ENCODE measurements at places on chromosomes 3 and 15.

DNA sequence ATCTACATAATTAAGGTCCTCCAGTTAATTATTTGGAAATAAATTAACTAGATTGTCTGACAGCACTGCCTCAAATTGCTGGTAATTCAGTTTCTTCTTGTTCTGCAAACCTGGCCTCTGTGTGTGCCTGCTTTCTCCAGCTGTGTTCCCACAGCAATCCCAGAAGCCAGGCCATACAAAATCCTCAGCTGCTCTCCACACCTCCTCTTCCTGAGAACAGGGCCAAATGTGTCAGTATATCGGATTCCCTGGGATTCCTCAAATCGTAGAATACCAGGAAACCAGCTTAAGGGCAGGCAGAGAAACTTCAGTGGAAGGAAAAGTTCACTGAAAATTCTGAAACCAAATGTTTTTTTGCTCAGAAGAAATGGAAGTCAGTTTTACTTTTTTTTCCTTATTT is 261.4 kb downstream of the ZMAT3 start:
- DNase-seq = no peak

GRCh38 chr3:59563966-59564365 is 514.1 kb upstream of the CFAP20DC start:
- no peak for DNase-seq

DNA sequence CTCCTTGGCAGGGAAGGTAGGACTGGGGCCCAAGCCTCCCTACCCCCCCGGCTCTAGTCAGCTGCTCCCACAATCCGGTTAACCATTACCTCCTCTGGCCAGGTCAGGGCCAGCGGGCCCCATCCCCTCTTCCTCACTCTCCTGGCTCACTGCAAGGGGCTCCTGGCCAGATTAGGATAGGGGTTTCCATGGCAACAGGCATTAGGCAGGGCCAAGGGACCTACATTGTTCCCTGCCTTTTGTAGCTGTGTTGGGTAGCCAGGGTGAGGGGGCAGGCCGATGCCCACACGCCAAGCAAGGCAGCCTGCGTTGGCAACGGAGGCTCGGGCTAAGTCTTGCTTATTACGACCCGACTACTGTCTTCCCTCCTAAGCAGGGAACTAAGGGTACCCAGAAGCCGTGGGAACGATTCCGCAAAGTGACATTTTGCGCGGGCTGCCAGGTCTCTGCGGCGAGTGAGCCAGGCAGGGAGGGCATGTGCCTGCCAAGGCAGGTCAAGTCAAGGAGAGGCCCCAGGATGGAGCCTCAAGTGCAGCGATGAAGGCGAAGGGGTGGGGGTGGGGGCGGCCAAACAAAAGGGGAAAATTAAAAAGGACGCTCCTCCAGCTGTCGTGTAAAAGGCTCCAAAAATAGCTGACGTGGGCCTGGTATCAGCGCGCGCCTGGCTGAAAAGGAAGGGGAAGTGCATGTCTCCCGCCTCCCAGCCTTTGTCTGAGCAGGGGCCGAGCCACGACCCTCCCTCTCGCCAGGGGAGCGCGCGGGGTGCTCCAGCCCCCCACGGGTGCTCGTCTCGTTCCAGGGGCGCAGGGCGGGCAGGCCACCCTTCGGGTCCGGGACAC is 919 bp downstream of the IDH2 start:
- peak; percentile 57 for DNase-seq

DNA sequence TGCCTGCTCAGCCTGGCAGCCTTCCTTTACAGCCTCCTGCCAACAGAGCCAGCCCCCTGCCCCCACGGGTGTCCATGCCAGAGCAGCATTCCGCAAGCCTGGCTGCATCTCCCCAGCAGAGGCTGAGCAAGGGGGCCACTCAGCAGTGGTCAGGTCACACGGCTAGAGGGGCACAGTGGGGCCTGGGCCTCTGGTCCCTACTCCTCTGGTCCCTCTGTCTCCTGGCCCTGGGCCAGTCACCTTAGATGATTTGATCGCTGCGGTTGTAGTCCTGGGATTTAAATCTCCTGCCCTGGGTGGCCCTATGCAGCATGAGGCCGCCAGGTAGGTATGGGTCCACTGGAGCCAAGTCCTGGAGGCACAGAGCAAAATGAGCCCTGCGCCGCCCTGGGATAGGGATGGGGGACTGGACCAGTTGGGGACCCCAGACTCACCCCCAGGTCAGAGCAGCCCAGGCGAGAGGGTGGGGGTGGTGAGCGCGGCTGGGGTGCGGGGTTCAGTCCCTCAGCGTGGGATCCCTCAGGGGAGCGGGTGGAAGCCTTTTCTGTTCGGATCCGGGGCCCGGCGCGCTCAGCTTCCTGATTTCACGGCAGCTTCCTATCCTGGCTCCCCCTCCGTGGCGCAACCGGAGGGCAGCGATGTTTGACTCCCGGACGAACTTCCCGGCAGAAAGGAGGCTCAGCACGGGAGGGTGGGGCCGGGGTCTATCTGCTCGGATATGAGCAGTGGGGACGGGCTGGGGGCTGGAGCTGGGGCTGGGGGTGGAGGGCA is at the start of gene ZBTB47:
TSS of gene ZBTB47 (plus strand) at position 138 of the 771 bp plus-strand sequence. CDS start 4,659 bp downstream, outside the sequence.
- peak; percentile 28 for DNase-seq

GRCh38 chr3:170752571-170753155 is 117.3 kb downstream of the RPL22L1 start:
- no peak for DNase-seq

GRCh38 chr3:124373524-124373923 is 356.7 kb upstream of the UMPS start:
- DNase-seq = peak; percentile 32

- DNase-seq = no peak
Observed at GRCh38 chr3:21944251-21944650, 193.2 kb upstream of the ZNF385D start.

- peak; percentile 74 for DNase-seq
Observed at GRCh38 chr3:50674349-50675178, at the start of gene DOCK3. Gene DOCK3 (plus strand): TSS chr3:50674927. CDS start chr3:50675264, 337 bp downstream.

DNA sequence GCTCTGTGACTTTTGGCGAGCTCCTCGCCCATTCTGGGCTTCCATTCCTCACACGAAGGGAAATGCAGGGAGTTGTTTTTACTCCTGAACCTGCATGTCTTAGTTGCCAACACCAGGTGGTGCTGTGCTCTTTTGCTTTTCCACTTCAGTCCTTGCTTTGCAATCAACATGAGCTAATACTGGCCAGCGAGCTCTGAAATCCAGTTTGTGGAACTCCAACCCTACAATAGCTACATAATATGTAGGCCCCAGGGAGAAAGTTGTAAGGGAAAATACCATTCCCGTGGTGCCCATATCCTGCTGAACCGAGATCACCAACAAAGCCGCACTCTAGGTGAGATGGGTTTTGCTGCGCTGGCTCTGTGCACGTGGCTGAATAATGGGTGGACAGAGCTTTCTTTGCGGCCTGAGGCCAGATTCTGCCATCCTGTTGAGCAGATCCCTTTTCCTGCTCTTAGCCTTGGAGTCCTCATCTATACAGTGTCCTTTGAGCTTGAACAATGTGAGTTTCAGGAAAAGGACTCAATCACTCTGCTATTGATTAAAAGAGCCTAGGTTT is 25.0 kb downstream of the LSM3 start:
- peak; percentile 76 for DNase-seq

DNA sequence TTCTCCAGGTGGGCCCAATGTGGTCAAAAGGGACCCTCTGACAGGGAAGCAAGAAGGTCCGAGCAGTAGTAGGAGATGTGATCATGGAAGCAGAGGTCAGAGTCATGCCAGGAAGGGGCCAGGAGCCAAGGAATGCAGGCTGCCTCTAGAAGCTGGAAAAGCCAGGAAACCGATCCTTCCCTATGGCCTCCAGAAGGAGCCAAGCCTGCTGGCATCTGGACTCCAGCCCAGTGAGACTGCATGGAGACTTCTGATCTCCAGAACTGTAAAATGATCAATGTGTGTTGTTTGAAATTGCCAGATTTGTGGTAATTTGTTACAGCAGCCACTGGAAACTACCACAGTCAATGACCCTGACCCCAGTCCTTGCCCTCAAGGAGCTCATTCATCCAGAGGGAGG is 56.8 kb upstream of the SPATA12 start:
- no peak for DNase-seq

GRCh38 chr3:130955481-130955880 is 61.6 kb downstream of the ATP2C1 start:
- no peak for DNase-seq

- no peak for DNase-seq
Observed at GRCh38 chr3:147393261-147393942, 12.9 kb downstream of the ZIC4 start.

- no peak for DNase-seq
Observed at GRCh38 chr15:35181538-35181937, 96.4 kb upstream of the NANOGP8 start.

DNA sequence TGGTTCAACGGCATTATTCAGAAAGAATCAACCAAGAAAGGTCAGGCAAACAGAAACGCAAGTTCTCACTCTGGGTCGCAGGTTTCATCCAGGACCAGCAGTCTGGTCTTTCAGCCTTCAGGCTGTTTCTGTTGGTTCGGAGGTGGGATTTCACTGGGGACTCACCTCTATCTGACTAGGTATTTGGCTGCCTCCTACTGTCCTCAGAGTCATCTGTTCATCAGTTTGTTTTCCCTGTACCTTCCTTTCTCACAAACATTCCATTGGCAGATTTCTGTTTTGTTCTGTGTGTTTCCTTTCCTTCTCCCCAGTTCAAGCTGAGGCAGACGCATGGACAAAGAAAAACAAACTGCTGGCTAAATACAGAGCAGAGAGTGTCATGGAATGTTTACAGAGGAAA is 1046.6 kb upstream of the CFAP20DC start:
- DNase-seq = no peak

DNA sequence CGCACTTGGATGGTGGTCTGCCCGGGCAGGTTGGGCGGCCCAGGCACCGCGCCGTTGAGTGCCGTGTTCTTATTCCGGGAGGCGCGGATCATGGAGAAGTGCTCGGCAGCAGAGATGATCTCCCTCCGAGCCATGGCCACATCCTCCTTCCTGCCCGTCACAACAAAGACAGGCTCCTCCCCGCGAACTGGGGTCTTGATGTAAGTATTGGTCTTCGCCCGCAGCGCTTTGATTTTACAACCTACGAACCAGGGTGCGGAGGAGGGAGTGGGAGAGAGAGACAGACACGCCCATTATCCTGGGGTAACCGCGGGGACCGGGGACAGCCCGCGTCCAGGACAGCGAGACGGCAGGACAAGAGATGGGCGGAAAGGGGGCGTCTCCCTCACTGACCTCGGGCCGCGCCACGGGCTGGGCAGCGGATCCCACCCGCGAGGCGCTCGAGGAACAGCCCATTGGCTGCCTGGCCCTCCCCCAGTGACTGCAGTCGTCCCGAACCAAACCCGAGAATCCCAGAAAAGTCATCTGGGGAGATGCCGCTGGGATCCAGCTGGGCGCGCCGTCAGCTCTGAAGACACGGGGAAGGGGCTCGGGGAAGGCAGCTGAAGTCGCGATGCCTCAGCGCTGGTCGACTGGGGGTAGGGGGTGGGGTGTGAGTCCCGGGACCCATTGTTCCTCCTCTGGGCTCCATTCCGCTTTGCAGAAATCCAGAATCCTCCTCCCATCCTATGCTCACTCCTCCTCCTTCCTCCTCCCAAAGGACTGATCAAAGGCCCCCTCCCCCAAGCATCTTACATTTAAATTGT is 1.2 kb downstream of the MEX3B start:
- DNase-seq = peak; percentile 31

DNA sequence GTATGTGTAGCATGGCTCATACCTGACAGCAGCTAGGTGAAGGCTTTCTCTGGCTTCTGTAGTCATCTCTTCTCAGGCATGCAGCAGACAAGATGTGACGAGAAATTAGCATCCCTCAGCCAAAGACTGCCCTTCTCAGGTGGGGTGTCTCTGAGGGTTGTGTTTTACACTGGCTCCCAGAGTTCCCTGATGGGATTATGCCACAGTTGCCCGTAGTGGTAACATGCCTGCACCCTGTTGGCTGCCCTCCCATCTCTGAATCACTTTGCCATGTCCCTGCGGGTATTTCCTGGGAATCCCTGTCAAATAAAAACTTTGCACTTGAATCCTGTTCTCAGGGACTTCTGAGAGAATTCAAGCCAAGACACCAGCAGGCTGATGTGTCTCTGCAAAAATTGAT is 70.5 kb downstream of the LRTM1 start:
- DNase-seq = no peak

GRCh38 chr15:40696228-40696627 is 1.3 kb downstream of the RAD51 start:
- no peak for DNase-seq

- no peak for DNase-seq
Observed at GRCh38 chr15:89514596-89515406, 18.4 kb upstream of the RHCG start.

DNA sequence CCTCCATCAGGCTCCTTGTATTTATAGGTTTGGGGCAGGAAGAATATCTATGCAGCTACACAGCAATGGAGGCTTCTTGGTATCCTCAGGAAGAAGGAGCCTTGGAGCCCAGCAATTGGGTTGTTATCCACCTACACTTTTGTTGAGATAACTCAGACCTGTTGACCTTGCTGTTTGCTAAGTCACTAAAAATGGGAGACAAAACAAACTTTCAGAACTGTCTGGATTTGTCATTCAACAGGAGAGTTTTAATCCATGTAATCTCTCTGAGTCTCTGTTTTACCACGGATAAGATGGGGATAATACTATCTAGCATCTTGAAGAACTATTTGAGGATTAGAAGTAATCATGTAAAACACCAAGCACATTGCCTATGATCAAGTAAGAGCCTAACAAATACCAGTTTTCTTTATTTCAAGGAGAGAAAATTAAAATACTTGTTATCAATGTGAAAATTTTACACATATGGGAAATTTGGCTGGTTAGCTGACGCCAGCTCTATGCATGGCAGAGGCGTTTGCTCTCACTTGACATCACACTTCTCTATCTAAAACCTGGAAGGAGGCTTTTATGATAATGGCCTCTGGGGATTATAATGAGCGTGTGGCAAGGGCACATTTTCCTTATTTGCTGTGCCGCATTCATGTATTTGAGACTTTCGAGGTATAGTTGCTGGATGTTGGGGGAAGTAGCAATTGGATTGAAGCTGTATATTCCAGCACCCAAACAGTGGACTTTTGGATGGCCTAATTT is 215.6 kb downstream of the PDCD6IP start:
- no peak for DNase-seq

- no peak for DNase-seq
Observed at GRCh38 chr3:128501431-128501830, 8.4 kb upstream of the GATA2 start.

GRCh38 chr3:158652463-158652862 is 8.1 kb downstream of the GFM1 start:
- no peak for DNase-seq

DNA sequence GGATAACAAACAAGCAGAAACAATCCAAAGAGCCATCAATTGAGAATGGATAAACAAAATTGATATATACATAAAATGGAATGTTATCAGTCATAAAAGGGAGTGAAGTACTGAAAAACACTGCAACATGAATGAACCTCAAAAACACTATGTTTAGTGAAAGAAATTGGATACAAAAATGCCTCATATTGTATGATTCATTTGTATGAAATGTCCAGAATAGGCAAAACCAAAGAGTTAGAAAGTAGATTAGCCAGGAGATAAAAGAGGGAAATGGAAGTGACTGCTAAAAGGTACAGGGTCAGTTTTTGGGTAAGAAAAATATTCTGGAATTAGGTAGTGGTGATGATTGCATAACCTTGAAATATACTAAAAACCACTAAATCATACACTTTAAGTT is 9.8 kb upstream of the SLC25A36 start:
- DNase-seq = no peak

GRCh38 chr15:69921626-69922619 is 175.8 kb downstream of the TLE3 start:
- peak; percentile 62 for DNase-seq

GRCh38 chr3:99925584-99926230 is 108.0 kb downstream of the CMSS1 start:
- no peak for DNase-seq

GRCh38 chr3:49553324-49553691 is 969 bp upstream of the BSN start:
- no peak for DNase-seq

GRCh38 chr15:47570044-47570443 is 147.3 kb upstream of the SEMA6D start:
- no peak for DNase-seq

Data from GM10248 (cell line).